ENCODE measurements at places on chromosomes 3 and 15.
A peak's percentile ranks its signal among the peaks of the same experiment; 100 is the strongest.

GRCh38 chr15:80179025-80179759 lies 26.4 kb downstream of the FAH start:
- DNase-seq, result peak; percentile 92

GRCh38 chr15:42891569-42891968 lies 29.0 kb downstream of the TTBK2 start:
- DNase-seq, result peak; percentile 62

GRCh38 chr3:115651087-115651486 lies 27.8 kb downstream of the GAP43 start:
- DNase-seq, result no peak

DNA sequence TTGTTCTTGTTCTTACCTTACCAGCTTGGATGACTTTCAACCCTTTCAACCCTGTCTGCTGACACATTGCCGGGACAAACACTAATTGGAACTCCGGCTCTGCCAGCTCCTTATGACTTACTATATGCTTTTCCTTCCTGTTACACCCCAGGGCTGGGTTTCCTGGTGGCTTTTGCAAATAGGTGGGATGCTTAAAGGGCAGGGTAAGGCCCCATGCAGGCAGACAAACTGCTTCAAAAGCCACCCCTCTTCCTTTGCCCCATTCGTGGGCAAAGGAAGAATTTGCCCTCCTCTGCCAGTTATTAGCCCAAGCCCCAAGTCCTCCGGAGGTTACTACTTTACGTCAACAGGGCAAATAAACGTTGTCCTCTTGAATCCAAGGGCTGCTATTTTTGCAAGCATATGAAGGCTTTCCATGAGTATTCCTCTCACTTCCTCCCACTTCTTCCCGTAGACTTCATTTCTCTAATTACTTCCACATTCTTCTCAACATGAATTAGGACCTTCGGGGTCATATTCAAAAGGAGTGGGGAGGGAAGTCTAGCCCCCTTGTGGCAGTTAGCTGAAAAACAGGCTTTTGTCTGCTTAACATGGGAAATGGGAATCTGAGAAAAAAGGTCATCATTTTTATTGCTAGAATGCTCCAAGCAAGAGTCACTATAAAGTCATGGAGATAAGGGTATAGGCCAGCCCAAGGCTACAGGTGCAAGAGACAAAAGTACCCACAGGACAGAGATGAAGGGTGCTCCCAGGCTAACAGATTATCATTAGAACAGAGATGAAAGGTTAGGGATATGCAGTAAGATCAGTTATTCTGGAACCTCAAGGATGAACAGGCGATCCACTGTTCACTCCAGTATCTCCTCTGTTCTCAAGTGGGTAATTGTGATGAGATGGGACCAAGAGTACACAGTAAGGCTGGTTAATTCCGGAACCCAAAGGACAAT lies 56.3 kb upstream of the FSTL1 start:
- DNase-seq, result peak; percentile 55

GRCh38 chr3:149414557-149415231 lies 37.2 kb upstream of the TM4SF1 start:
- DNase-seq, result no peak
